ENCODE measurements at places on chromosomes 1 and 21.

- no peak for DNase-seq
These were observed 194.6 kb downstream of the ST6GALNAC3 start for GRCh38 chr1:76269155-76269554.

GRCh38 chr1:58135821-58136321 lies 410.7 kb downstream of the OMA1 start:
- no peak for DNase-seq

GRCh38 chr21:17264182-17264581 lies 248.7 kb upstream of the CXADR start:
- no peak for DNase-seq

DNA sequence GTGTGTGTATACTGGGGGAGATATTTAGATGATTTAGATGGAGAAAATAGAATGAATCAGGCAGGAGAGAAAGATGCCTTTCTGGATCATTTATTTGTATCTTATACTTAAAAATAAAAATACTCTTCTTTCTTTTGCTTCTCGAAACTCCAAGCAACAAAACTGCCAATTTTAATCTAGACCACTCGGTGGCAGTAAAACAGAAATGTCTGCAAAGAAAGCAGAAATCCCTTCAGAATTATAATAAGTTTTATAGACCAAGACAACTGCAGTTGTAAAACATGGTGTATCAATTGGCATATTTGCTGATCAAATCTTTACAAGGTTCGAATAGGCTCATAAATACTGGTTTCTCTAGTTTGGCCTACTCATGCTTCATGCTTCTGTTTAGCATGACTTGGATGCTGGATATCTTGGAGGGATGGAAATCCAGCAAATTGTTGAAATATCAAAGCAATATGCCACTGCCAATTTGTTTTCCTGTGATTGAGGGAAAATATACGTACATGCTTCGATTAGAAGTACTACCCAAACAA lies 15.1 kb upstream of the C1orf87 start:
- DNase-seq, result no peak

- peak; percentile 9 for DNase-seq
These were observed 67.5 kb upstream of the CD1D start for GRCh38 chr1:158112994-158113758.

DNA sequence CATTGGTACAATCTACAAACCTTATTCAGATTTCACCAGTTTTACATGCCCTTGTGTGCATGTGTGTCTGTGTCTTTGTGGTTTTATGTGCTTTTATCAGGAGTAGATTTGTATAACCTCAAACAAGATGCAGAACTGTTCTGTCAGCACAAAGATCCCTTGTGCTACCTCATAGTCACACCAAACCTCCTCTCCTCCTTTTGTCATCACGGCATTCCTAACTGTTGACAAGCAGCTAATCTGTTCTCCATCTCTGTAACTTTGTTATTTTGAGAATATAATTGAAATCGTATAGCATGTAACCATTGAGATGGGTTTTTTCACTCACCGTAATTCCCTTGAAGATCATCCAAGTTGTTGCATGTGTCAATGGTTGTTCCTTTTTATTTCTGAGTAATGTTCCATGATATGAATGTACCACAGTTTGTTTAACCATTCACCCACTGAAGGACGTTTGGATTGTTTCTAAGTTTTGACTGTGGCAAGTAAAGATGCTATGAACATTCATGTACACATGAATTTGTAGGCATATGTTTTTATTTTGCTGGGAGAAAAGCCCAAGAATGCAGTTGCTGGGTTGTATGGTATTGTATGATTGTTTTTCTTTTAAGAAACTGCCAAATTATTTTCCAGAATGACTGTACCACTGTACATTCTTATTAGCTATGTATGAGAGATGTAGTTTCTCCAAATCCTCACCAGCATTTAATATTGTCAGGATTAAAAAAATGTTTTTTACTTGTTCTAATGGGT lies 78.1 kb upstream of the B3GALT2 start:
- no peak for DNase-seq

DNA sequence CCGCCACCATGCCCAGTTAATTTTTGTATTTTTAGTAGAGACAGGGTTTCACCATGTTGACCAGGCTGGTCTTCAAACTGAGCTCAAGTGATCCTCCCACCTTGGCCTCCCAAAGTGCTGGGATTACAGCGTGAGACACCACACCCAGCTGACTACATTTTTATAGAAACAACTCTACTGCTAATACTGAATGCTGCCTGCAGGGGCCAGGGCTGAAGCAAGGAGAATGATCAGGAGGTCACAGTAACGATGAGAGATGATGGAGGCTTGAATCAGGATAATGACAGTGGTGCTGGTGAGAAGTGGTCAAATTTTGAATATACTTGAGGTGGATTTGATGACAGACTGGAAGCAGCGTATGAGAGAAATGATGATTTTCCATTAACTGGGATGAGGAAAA lies 33.3 kb downstream of the ODF2L start:
- no peak for DNase-seq

DNA sequence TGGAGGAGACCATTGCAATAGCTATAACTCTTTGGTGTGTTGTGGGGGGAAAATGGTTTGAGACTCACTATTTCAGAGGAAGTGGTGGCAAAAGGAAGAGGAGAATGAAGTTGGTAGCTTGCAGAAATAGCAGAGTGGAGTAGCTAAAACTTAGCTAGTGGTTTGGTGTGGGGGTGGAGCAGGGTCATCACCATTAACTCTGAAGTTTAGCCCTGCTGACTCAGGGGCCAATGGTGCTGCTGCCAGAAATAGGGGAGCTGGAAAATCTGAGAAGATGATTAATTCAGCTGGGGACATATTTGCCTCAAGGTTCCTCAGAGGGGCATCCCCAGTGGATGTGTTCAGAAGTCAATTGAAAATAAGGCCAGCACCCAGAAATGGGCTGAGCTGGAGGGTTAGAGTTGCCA lies 65.4 kb downstream of the RUNX1 start:
- DNase-seq, result peak; percentile 83

DNA sequence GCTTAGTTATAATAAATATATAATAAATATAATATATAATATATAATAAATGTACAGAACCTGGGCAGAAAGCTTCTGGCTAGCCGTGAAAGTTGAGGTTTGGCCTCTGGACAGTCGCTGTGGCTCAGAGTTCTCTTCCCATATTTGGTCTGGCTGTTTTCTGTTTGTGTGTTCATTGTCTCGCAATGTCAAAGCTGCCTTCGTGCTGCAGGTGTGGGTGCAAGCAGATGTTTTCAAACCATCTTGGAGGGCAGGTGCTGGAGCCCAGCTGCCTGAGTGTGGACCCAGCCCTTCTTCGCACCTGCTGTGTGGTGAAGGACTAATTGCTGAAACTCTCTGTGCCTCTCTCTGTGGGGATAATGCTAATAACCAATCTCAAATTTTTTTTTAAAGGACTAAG lies 3.6 kb upstream of the CSTB start:
- DNase-seq, result no peak

- no peak for DNase-seq
These were observed 6.7 kb downstream of the SLC1A7 start for GRCh38 chr1:53135735-53136114.

DNA sequence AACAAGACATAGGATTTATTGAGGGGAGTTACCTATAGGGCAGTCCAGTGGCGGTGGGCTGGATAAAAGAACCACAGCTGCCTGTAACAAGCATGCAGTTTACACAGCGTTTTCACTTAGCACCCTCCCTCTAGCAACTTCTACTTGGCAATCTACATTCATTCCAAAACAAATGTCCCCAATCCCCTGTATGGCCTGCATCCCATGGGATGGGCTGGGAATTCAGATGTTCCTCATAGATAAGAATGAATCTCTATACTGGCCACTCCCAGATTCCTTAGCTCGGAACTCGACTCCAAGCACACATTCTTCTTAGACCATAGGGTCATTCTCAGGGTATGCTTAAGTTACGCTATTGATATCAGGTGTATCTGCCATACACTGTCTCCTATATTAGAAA lies 33.3 kb downstream of the PCP4 start:
- DNase-seq, result no peak

All from T-helper 2 cell treated with Interferon-gamma antibody and Interleukin-4, amounts not matched to agents 5 μg/mL and 100 μg/mL, for 36 hours (primary cell).